ENCODE measurements at places on chromosomes 6 and 20.

GRCh38 chr6:54646069-54646950 is 200.3 kb upstream of the FAM83B start:
- DNase-seq: no peak

GRCh38 chr20:53934421-53935343 is 135.7 kb downstream of the BCAS1 start:
- peak; percentile 90 for DNase-seq

DNA sequence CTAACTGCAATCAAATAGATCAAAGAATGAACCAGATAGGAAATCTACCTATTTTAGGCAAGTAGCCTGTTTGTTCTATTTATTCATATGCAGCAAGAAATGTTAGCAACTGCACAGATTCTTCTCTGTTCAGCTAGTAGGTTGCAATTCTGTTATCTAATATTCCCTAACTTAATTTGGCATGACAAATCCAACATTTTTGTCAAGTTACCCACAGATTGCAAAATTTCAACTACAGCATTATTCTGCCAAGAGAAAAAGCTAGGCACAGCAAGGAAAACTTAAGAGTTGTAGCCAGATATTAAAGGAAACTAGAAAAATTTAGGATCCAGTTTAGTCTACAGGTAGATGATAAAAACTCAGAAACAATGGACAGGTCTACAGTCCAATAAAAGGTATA is 104.4 kb upstream of the SYNCRIP start:
- DNase-seq: peak; percentile 24

DNA sequence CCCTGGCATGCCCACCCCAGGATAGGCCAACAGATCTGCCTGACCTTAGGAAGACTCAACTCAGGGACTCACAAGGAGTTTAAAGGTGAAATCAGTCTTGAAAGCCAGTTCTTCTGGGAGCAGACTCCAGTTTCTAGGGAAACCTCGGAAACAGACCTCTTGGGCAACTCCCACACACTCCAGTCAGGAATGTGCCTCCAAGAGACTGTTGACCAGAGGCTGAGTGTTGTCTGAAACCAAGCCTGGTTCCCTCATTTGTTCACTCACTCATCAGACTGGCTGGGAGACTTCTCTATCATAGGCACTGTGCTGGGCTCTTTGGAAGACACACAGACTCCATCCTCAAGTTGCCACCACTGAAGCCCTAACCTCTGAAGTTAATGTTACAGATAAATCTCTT is 1.8 kb downstream of the TREM1 start:
- DNase-seq: peak; percentile 30

DNA sequence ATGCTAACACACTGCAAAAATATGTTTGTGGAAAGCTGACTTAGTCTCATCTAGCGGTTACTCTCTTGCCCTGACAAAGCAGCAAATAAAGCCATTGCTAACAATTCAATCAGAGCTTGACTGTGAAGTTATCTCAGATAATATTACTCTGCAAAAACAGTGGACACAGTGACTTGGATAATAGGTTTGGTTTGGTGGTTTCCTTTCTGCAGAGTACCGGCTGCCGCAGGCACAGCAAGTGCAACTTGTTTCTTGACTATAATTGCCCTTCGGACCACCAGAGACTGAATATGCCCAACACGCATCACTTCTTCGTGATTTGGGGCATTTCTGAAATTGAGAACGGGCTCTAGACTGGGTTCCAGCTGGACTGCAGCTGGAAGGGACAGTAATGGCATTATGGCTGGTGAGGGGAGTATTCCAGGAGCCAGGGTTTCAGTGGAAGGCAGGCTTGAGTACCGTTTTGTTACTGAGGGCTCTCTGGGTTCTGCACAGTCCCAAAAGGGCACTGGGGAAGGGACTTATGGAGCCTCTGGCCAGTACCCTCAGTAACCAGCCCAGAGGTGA is 40.0 kb downstream of the DSTN start:
- DNase-seq: no peak

DNA sequence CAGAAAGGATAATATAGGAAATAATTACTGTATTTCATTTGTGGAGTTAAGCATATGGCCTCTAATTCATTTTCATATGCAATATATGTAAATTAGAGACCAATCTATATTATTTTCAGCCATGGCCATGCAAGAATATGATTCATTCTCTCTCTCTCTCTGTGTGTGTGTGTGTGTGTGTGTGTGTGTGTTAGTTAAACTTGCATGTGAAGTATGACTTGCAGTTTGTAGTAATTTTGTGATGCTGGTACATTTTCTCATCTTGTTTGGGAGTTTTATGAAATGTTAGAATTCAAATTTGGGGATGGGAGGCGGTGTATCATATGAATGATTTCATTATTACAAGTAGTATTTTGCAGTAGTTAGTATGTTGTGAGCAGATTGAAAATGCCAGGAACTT is 74.8 kb downstream of the JARID2 start:
- DNase-seq: peak; percentile 32

DNA sequence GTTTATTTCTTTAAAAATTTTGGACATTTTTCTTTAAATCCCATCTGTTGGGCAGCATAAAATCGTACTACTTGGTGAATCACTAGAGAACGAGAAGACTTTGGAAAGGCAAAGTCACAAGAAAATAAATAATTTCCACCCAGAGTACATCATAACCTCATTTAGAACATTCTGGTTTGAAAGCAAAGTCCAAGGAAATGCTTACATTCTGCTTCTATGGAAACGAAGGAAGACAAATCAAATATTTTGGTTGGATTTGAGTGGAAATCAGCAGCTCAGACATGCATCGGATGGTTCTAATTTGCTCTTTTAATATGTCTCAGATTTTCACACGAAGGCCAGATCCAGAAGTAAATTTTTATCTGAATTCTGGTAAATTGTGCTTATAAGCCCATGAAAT is 60.7 kb upstream of the LTV1 start:
- DNase-seq: no peak

DNA sequence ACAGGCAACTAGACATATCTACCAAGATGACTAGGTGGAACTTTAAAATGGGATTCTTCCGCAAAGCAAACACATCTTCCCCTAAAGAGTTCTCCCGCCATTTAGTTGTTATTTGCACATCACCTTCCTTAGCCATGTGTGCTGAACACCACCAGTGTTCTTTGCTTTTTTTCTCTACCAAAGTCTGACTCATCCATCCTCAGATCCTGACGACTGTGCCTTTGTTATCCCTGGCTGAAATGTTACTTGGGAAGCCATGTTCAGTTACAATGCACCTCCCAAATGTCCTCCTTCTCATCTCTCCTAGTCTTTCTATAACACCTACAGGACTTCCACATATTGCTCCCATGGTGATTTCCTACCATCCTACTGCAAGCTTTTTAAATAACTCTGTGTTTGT is 593.5 kb upstream of the ARID1B start:
- no peak for DNase-seq

- no peak for DNase-seq
Measured at GRCh38 chr6:133683606-133684005, 205.3 kb upstream of the TCF21 start.
